ENCODE measurements at places on chromosomes 2 and 18.

GRCh38 chr2:238922435-238922834, 74.5 kb downstream of the TWIST2 start:
- no peak overlapping the region for H3K27ac ChIP-seq
- peaks cover 23% of the 10 kb centered on the region for H3K27me3 ChIP-seq
- H3K4me1 ChIP-seq, result no peaks in the 10 kb centered on the region

DNA sequence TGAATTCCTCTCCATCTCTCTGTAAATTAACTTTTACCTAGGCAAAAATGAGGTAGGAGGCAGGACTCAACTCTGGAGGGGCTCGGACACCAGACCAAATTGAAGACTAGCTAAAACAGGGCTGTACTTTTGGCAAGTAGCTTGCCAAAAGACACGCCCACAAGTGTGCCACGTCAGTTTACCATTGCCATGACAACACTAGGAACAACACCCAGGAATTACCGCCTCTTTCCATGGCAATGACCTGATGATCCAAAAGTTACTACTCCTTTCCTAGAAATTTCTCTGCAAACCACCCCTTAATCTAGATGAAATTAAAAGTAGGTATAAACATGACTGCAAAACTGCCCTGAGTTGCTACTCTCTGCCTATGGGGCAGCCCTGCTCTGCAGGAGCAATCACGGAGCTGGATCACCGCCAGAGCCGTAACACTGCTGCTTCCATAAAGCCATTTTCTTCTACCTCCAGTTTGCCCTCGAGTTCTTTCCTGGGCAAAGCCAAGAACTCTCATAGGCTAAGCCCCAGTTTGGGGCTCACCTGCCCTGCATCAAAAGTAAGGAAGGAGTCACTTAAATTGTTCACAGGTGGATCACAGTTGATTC, 66.0 kb upstream of the FAM136A start:
- no peak for DNase-seq
- peaks cover 2% of the 10 kb centered on the region for H3K27me3 ChIP-seq
- no peak overlapping the region for H3K4me3 ChIP-seq
- no peaks in the 10 kb centered on the region for H3K36me3 ChIP-seq

- no peak overlapping the region for H3K4me3 ChIP-seq
- H3K36me3 ChIP-seq, result peaks cover 16% of the 10 kb centered on the region
- no peaks in the 10 kb centered on the region for H3K4me1 ChIP-seq
- no peaks in the 10 kb centered on the region for H3K27me3 ChIP-seq
- DNase-seq, result no peak
- H3K27ac ChIP-seq, result no peak overlapping the region
These were observed 38.4 kb downstream of the PELI1 start for GRCh38 chr2:64105670-64106461.

- H3K4me3 ChIP-seq, result no peak overlapping the region
- DNase-seq, result peak; percentile 39
- no peaks in the 10 kb centered on the region for H3K36me3 ChIP-seq
- H3K27me3 ChIP-seq, result no peaks in the 10 kb centered on the region
- no peaks in the 10 kb centered on the region for H3K4me1 ChIP-seq
These were observed 13.1 kb downstream of the DAW1 start for GRCh38 chr2:227884511-227884947.

- H3K4me3 ChIP-seq, result no peak overlapping the region
- no peak for DNase-seq
- no peaks in the 10 kb centered on the region for H3K36me3 ChIP-seq
- H3K27ac ChIP-seq, result no peak overlapping the region
- no peaks in the 10 kb centered on the region for H3K4me1 ChIP-seq
These were observed 883.3 kb downstream of the CNTNAP5 start for GRCh38 chr2:124908411-124908810.

GRCh38 chr2:221330436-221330835, 241.7 kb downstream of the EPHA4 start:
- DNase-seq, result no peak
- no peak overlapping the region for H3K27ac ChIP-seq
- H3K36me3 ChIP-seq, result no peaks in the 10 kb centered on the region
- no peaks in the 10 kb centered on the region for H3K27me3 ChIP-seq

GRCh38 chr2:163563336-163563735, 172.5 kb downstream of the FIGN start:
- no peak overlapping the region for H3K27ac ChIP-seq
- H3K27me3 ChIP-seq, result no peaks in the 10 kb centered on the region
- no peak for DNase-seq
- H3K36me3 ChIP-seq, result no peaks in the 10 kb centered on the region
- no peaks in the 10 kb centered on the region for H3K4me1 ChIP-seq
- H3K4me3 ChIP-seq, result no peak overlapping the region

DNA sequence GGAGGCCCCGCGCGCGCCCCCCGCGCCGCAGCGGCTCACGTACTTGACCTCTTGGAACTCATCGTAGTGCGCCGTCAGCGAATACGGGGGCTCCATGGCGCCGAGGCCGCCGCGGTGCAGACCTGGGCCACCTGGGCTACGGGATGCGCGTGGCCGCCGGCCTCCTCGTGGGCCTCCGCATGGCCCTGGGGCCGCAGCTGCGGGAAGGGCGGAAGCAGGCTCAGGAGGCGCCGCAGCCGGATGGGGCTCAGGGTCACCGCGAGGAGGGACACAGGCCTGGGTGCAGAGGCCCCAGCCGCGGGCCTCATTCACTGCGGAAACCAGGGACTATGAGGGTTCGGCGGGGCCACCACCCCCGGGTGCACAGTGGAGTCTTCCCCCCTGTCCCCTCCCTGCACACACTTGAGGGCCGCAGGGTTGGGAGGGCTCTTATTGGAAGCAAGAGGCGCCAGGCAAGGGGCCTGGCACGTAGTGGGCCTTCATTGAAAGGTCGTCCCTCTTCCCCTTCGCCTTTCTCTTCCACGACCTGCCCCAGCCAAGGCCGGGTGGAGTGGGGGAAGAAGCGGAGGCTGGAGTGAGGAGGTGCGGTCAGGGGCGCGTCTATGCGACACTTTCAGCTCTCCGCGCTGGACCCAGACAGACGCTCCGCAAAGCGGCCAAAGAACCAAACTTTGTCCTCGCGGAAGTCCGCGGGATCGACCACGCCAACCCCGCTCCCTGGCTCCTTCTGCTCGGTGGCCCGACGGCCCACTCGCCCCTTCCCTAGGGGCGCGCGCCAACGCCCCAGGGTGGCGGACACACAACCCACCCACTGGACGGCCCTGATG, 863 bp downstream of the ECEL1 start:
- no peaks in the 10 kb centered on the region for H3K36me3 ChIP-seq
- no peak overlapping the region for H3K27ac ChIP-seq
- H3K4me1 ChIP-seq, result no peaks in the 10 kb centered on the region
- no peak for DNase-seq
- peak overlapping the region; percentile 47 for H3K4me3 ChIP-seq

- no peak overlapping the region for H3K27ac ChIP-seq
- H3K4me3 ChIP-seq, result no peak overlapping the region
- H3K27me3 ChIP-seq, result no peaks in the 10 kb centered on the region
- H3K4me1 ChIP-seq, result peaks cover 5% of the 10 kb centered on the region
- no peak for DNase-seq
These were observed 268.2 kb upstream of the ID2 start for GRCh38 chr2:8413589-8414135.

- no peaks in the 10 kb centered on the region for H3K4me1 ChIP-seq
- no peak overlapping the region for H3K4me3 ChIP-seq
- H3K36me3 ChIP-seq, result no peaks in the 10 kb centered on the region
- no peak overlapping the region for H3K27ac ChIP-seq
- no peak for DNase-seq
These were observed 73.1 kb downstream of the BOD1L2 start for GRCh38 chr18:57219964-57220363.

GRCh38 chr2:47293976-47294375, 109.0 kb upstream of the MSH2 start:
- no peak for DNase-seq
- no peaks in the 10 kb centered on the region for H3K36me3 ChIP-seq
- H3K27me3 ChIP-seq, result no peaks in the 10 kb centered on the region
- H3K4me1 ChIP-seq, result peaks cover 4% of the 10 kb centered on the region
- H3K4me3 ChIP-seq, result no peak overlapping the region
- no peak overlapping the region for H3K27ac ChIP-seq

DNA sequence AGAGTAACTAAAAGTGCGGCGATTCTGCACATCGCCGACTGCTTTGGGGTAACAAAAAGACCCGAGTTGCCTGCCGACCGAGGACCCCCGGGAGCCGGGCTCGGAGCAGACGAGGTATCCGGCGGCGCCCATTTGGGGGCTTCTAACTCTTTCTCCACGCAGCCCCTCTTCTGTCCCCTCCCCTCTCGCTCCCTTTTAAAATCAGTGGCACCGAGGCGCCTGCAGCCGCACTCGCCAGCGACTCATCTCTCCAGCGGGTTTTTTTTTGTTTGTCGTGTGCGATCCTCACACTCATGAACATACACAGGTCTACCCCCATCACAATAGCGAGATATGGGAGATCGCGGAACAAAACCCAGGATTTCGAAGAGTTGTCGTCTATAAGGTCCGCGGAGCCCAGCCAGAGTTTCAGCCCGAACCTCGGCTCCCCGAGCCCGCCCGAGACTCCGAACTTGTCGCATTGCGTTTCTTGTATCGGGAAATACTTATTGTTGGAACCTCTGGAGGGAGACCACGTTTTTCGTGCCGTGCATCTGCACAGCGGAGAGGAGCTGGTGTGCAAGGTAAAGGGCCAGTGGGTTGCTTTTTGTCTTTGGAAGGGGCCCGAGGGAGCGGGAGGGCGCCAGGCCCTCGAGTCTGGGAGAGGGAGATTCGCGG, 1.4 kb downstream of the TRIB2 start:
- peaks cover 43% of the 10 kb centered on the region for H3K4me1 ChIP-seq
- peak overlapping the region; percentile 90 for H3K4me3 ChIP-seq
- DNase-seq, result no peak
- H3K27me3 ChIP-seq, result no peaks in the 10 kb centered on the region

DNA sequence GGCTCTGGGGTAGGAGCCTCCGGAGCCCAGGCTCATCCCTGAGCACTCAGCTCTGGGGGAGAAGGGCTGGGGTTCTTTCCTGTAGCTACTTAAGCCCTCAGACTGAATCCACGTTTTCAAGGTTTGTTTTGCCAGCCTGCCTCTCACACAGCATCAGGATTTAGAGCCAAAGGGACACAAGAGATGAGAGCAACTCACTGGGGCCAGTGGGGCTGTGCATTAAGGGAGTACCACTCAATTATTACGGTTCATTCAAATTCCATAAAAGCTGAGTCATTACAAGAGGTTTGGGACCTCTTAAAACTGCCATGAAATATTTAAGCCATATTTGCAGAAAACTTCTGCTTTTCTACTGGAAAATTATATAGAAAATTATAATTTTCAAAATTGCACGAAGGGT, 17.1 kb upstream of the SNED1 start:
- H3K4me1 ChIP-seq, result no peaks in the 10 kb centered on the region
- H3K27me3 ChIP-seq, result peaks cover 7% of the 10 kb centered on the region
- no peak overlapping the region for H3K27ac ChIP-seq
- H3K36me3 ChIP-seq, result no peaks in the 10 kb centered on the region
- H3K4me3 ChIP-seq, result no peak overlapping the region

GRCh38 chr2:174615871-174616436, 18.4 kb upstream of the WIPF1 start:
- H3K36me3 ChIP-seq, result no peaks in the 10 kb centered on the region
- no peak overlapping the region for H3K27ac ChIP-seq
- DNase-seq, result no peak
- H3K4me3 ChIP-seq, result no peak overlapping the region

DNA sequence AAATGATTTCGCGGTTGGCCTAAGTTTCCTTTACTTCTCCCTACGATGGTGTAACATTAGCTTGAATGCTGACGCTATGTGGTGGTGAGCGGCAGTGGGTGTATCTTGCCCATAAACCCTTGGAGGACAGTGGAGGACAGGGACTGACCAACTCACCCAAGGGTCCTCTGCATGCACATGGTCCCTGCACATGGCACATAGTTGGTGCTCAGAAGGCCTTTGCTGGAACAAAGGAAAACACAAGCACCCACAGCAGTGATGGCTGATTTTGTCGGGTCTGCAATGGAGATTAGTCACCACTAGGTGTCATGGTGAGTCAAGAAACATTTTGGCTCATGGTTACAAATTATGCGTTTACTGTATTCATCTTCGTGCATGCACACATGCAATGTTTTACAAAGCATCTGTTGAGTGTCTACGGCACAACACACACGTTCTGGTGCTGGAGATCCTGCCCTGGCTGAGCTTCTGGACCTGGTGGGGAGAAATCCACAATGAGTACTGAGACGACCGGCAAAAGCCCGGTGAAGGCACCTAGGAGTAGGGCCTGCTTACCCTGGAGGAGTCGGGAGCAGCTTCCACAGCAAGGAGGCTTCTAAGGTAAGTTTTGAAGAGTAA, 44.0 kb downstream of the PDCL3 start:
- H3K27ac ChIP-seq, result no peak overlapping the region
- H3K27me3 ChIP-seq, result no peaks in the 10 kb centered on the region
- no peak for DNase-seq
- H3K4me1 ChIP-seq, result peaks cover 6% of the 10 kb centered on the region
- no peaks in the 10 kb centered on the region for H3K36me3 ChIP-seq

GRCh38 chr2:214807653-214808052, 1.8 kb downstream of the BARD1 start:
- H3K27me3 ChIP-seq, result no peaks in the 10 kb centered on the region
- H3K4me1 ChIP-seq, result peaks cover 20% of the 10 kb centered on the region
- DNase-seq, result no peak
- peak overlapping the region; percentile 83 for H3K27ac ChIP-seq
- H3K4me3 ChIP-seq, result peak overlapping the region; percentile 74

DNA sequence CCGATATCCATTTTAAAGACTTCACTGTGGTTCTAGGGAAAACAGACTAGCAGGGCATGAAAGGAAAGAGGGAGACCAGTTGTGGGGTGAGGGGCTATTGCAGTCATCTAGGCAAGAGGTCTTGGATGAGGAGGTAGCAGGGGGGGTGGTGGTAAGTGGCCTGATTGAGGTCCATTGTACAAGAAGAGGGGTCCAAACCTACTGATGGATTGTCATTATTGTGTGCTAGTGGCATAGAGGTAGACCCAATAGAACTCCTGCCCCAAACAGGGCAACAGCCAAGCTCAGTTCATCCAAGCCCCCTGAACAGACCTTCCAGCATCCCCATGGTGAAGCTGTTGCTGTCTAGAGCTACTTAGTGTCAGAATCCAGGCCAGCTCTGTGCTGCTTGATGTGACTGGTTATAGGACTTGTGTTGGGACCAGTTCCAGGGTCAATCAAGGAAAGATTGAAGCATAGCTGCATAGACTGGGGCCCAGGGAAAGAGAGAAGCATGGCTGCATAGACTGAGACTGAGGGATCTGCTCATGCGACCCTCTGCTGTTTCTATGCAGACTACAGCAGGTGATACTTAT, 7.0 kb downstream of the ASAP2 start:
- DNase-seq, result no peak
- H3K4me3 ChIP-seq, result no peak overlapping the region
- no peaks in the 10 kb centered on the region for H3K27me3 ChIP-seq
- peak overlapping the region; percentile 31 for H3K27ac ChIP-seq
- H3K36me3 ChIP-seq, result no peaks in the 10 kb centered on the region
